A549 (cell line): ENCODE measurements at places on chromosomes 1 and 21. TPM values are rescaled to one million over a fixed set of nuclear protein-coding genes. Genes with fewer than 3 reads are reported as not detected.

Gene KANK4
- 0.54 to 0.81 TPM (median 0.62 TPM) in 3 replicates for polyA plus RNA-seq

Gene KCNE1
- 0.04 to 0.05 TPM in 2 of 3 replicates, not detected in the other for polyA plus RNA-seq

Gene ZYG11B
- 5.4 to 5.8 TPM (median 5.5 TPM) in 3 replicates for polyA plus RNA-seq

Gene KRTAP12-2
- polyA plus RNA-seq = not detected in 3 replicates

Gene TLCD4
- 12.7 to 14.2 TPM (median 13.3 TPM) in 3 replicates for polyA plus RNA-seq

Gene PLEKHA6
- polyA plus RNA-seq = 17.9 to 26.2 TPM (median 23.4 TPM) in 3 replicates

Gene FCRL5
- not detected in 3 replicates for polyA plus RNA-seq

Gene EIF3I
- polyA plus RNA-seq = 318 to 335 TPM (median 330 TPM) in 3 replicates

Gene OR14K1
- polyA plus RNA-seq = not detected in 3 replicates

Gene HSD3B1
- not detected in 3 replicates for polyA plus RNA-seq

Gene AGL
- polyA plus RNA-seq = 4.9 to 5.7 TPM (median 5.5 TPM) in 3 replicates

Gene NR1I3
- polyA plus RNA-seq = not detected in 3 replicates

Gene BTBD8
- polyA plus RNA-seq = 0.80 to 1.2 TPM (median 0.93 TPM) in 3 replicates

Gene C1QC
- not detected in 3 replicates for polyA plus RNA-seq

Gene RGS13
- polyA plus RNA-seq = not detected in 3 replicates

- DNase-seq = no peak
Measured at GRCh38 chr1:162351246-162351842, 25.3 kb downstream of the SPATA46 start.

- no peak for DNase-seq
Measured at GRCh38 chr1:6317098-6317760, 56.3 kb upstream of the GPR153 start.

DNA sequence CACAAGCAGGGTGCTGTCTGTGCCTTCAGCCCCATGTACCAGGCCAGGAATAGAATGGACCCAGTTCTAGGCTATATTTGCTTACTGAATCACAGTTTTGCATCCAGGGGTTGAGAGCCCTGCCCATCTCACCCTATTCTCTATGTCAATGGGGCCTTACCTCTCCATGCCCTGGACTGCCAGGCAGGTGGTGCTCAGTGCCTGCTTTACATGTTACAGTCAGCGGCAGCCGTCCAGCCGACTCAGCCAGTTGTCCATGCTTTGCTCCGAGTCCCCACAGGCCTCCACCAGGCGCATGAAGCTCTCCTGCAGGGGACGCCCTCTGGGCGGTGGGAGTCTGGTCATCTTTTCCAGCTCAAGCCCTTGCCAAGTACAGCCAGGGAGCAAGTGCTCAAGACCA lies 12.2 kb upstream of the FAM167B start:
- DNase-seq = no peak

- DNase-seq = peak; percentile 54
Measured at GRCh38 chr1:225911191-225912130, 12.6 kb downstream of the PYCR2 start.

GRCh38 chr1:156751451-156751756 lies at the start of gene HDGF:
Gene HDGF (minus strand): TSS chr1:156751675. CDS start chr1:156751429, 246 bp downstream.
- DNase-seq = no peak

- DNase-seq = no peak
Measured at GRCh38 chr1:23924601-23925000, 11.4 kb upstream of the CNR2 start.

- no peak for DNase-seq
Measured at GRCh38 chr1:154265586-154265985, 6.8 kb upstream of the HAX1 start.

DNA sequence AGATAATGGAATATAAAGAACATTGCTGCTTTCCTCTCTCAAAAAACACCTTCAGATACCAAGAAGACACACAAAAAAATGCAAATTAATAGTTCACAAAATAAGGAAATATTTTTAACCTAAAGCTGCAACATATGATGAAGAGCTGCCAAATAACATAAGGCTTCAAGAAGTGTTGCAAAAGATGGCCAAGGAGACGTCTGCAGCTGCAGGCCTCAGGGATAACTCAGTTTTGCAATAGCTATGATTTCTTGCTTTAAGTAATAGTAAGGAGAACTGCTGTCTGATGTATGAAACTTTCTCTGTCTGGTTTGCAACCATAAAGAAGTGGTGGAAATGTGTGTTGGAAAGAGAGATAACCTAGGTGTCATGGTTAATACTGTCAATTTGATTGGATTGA lies 1237.5 kb downstream of the MRPL39 start:
- no peak for DNase-seq

- DNase-seq = no peak
Measured at GRCh38 chr1:83970802-83971201, 28.1 kb downstream of the TTLL7 start.

DNA sequence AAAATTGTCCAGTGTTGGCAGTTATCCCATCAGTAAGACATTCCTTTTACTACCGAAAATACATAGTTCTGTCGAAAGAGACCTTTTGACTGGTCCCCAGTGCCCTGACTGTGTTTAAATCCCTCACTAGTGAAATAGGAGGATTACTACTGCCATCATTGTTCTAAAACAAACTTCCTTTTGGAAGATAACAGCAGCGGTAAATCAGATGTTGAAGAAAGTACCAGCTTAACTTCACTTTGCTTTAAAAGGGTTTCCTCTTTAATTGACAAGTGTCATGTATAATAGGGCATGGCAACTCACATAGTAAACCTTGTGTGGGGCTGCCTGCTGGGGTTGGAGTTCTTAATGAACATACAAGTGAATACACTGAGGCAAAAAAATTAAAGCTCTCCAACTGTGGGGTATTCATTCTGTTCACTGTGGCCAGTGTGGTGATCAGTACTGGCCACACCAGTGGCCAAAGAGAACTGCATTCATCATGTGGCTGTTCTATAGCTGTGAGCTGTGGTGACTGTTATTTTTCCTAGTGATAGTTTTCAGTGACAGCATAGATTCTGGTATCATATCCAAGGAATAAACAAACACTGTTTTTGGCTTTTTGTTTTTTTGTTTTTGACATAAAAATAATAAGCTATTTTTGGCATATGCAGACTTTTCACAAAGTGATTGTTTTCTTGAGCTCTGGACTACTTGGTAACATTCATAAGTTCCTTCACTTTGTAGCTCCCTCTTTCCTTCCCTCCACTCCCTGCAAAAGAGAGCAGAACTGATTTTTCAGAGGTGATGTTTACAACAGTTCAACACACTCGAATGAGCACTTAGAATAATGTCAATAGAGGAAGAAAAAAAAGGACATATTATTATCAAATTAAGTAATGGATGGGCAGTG lies 74.5 kb downstream of the NFIA start:
- no peak for DNase-seq

GRCh38 chr1:102365071-102365470 lies 368.3 kb upstream of the OLFM3 start:
- DNase-seq = no peak

DNA sequence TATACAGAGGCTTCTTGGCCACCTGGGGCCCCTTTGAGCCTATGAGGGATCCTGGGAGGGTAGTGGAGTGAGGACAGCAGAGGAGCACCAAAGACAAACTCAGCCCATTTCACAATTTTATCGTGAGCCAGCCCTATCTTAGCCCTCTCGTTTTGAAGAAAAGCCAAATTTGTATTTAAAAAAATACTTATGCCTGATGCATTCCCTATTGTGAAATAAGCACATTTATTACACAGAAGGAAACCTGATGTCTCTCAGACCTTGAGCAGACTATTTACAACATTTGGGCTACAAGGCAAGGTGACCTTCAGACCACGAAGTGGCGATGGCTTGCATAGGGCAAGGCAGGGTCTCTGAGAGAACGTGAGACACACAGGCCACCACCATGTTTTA lies 41.3 kb upstream of the H6PD start:
- DNase-seq = no peak

GRCh38 chr1:200846398-200846797 lies 26.4 kb upstream of the GPR25 start:
- DNase-seq = no peak

DNA sequence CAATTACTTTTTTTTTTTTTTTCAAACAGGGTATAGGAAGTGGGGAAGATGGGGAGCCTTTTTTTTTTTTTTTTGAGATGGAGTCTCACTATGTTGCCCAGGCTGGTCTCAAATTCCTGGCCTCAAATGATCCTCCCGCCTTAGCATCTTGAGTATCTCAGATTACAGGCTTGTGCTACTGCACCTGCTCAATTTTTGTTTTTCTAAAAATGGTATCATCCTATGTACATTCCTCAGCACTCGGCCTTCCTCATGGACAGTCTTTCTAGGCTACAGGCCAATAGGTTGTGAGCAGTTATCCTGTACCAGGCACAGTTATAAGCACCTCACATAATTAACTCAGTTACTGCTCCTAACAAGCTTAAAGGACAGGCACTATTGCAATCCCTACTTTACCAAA lies 132.1 kb upstream of the EDN2 start:
- DNase-seq = no peak

GRCh38 chr21:44425895-44426662 lies 29.2 kb upstream of the LRRC3 start:
- no peak for DNase-seq

DNA sequence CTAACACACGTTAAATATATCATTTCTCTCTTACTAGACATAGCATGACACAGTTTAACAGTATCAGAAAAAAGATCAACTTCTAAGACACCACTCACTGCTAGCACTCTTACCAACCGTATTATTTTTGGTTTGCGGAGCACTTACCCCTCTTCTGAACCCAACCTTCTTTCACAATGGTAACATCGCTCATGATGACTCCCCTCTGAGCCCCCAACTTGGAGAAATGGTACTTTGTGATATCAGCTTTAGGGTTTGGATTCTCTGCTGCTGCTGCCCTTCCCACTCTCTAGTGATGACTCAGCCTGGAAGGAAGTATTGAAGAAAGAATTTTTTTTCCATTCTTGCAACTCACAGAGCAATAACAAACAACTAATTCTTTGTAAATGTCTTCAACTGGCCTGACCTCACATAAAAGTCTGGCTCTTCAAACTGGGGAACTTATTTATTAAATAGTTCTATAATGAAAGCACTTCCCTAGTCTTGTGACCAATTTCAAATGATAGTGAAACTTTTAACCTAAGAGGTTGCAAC lies 7.0 kb downstream of the AKT3 start:
- peak; percentile 43 for DNase-seq

DNA sequence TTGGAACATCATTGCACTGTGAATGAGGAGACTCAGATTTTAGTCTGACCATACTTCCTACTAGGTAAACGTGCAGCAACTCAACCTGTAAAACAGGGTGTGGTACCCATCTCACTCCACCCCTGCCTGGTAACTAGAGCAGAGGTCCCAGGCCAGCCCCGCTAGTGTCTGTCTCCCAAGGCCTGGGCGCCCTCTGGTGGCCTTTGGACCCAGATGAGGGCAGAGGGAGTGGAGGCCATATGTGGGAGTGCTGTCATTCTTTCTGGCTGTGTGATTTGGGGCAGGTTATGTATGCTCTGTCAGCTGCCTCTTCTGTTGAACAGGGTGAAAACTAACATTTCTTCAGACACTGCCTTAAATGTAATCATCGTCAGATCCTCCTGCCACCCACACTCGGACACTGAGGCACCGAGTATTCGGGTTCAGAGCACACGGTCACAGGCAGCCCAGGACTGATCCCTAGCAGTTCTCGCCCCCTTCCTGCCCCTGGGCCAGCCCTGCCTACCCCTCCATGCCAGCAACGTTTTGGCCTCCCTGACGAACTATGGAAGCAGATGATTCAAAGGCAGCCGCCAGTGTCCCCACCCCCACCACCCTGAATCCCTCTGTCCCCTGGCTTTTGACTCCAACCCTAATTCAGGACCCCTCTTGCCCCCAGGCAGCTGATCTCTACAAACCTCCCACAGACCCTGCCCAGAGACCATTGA lies 76.0 kb downstream of the CD247 start:
- peak; percentile 93 for DNase-seq
